ENCODE measurements at places on chromosomes 3 and 15.

GRCh38 chr3:17292556-17292955 is 407.8 kb downstream of the PLCL2 start:
- no peak for DNase-seq

DNA sequence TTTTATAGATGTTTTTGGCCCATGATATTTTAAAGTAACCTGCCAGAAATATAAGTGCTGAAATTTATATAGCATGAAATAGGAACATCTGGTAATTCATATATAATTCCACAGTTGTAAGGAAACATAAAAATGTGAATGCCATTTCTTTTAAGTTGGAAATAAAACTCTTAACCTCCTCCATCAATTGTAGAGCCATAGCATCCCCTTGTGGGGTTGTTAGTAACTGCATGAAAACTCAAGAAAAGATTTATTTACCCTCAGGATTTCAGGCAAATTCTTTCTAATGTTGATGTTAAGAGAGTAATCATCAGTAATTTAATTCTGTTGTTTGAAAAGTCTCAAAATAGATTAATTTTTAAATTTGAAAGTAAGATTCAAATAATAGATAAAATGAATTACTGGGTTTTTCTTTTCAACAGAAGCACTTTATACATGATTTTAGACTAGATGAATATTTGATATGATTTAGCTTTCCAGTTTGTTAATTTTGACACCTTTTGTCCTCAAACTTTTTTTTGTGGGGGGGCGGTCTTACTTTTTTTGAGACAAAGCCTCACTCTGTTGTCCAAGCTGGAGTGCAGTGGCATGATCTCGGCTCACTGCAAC is 74.7 kb downstream of the RASA2 start:
- DNase-seq = no peak

DNA sequence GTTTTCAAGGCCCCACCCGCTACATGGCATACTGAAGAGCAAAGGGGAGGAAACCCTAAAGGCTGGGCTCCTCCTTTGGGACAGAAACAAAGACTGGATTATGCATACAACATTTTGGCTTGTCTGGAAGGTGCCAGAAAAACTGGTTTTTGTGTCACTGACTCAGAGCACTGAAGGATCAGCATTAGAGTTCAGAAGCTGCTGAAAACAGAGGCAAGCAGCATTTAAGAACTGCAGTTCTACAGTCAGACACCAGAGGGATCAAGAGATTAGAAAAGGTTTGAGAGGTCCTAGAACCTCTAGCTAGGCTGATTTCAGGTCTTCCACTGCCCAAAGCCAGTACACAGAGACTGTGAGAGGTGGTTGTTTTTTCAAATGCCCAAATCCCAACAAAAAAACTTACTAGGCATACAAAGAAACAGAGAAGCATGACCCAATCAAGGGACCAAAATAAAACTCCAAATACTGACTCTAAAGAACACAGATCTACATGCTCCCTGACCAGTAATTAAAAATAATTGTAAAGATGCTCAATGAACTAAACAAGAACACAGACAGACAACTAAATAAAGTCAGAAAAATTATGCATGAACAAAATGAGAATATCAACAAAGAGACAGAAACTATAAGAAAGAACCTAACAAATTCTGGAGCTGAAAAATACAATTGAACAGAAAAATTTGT is 91.2 kb downstream of the SENP2 start:
- DNase-seq = no peak

GRCh38 chr3:128781164-128781563 is 55.2 kb downstream of the RAB7A start:
- DNase-seq = no peak
